Neuronal stem cell (in vitro differentiated cells): ENCODE measurements at places on chromosomes 7 and 10.

DNA sequence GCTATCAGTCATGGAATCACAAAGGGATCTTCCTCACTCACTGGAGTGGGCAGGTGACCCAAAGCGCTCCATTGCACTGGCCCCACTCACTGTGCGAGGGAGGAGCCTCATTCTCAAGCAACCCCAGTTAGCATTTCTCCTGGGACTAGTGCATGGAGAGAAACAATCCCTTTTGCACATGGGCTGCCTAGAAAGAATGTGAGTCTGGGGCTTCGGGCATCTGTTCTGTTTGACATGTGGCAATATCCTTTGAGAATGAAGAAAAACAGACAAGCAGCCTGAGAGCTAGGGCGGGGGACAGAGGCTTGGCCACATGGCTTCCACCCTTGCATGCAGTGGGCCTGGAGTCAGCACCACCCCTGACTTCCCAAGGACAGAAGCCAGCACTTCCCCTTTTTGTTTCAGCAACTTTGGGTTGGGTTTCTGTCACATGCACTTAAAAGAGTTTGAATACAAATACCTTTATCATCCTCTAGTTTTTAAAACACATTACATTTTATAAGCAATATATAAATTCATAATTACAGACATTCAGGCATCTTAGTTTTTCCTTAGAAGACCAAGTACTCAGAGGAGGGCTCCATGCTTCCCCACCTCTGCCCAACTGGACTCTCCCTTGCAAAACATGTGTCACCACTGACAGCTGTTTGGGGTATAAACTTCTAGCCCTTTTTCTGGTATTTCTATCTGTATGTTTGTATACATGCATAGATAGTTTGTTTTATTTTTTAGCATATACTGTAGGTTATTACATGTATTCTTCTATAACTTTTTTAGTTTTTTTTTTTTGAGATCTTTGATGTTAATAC is 73.8 kb downstream of the RBM20 start:
- H3K36me3 ChIP-seq = no peaks in the 10 kb centered on the region
- H3K4me3 ChIP-seq = no peak overlapping the region
- no peaks in the 10 kb centered on the region for H3K4me1 ChIP-seq
- H3K27me3 ChIP-seq = no peaks in the 10 kb centered on the region
- no peak overlapping the region for H3K27ac ChIP-seq

DNA sequence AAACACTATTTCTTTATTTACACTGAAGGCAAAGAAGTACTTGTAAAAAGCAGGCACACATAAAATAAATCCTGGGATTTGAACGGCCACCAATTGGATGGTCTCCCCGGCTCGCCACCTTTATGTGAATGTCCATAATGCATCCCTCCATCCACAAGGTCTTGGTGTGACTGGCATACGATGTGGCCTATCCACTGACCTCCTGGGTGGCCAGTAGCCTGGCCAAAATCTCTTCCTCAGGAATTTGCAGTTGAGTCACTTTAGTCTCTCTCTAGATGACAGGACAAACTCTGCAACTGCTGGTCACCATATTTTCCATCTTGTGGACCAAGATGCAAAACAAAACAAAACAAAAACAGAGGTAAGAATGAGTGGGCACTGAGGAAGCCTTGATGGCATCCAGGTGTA is 39.1 kb downstream of the CDK1 start:
- H3K4me3 ChIP-seq = no peak overlapping the region
- no peaks in the 10 kb centered on the region for H3K4me1 ChIP-seq
- H3K27ac ChIP-seq = no peak overlapping the region
- H3K27me3 ChIP-seq = no peaks in the 10 kb centered on the region

- H3K36me3 ChIP-seq = no peaks in the 10 kb centered on the region
- H3K4me3 ChIP-seq = no peak overlapping the region
- H3K27me3 ChIP-seq = no peaks in the 10 kb centered on the region
- peaks cover 2% of the 10 kb centered on the region for H3K4me1 ChIP-seq
These were observed 1.8 kb downstream of the LRRC17 start for GRCh38 chr7:102914585-102914984.

DNA sequence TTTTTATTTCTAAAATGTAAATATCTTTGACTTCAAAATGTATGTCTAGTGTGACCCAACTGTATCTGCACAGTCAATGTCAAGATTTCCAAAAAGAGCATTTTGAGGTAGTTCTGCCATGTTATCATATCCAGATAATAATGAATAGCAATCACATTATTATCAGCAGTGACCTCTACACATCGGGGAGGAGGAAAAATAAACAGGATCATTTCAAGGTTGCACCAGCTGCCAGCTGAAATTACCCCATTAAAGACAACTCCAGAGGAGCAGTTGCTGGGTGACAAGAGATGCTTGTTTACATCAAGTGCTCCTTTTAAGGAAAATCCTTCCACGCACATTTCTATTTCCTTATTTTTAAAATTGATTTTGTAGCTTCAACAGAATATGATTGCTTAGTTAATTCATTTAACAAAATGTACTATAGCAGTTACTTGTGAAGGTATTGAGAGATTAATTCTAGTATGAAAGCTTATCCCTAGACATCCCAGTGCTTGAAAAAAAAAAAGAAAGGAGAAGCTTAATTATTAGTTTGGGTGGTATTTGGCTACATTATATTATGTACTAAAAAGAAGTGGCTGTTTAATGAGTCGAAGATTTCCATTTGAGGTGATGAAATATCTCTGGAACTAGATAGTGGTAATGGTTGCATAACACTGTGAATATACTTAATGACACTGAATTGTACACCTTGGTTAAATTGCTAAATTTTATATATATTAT is 19.3 kb upstream of the SLC35G1 start:
- no peak for DNase-seq
- no peaks in the 10 kb centered on the region for H3K27me3 ChIP-seq
- H3K4me3 ChIP-seq = no peak overlapping the region
- H3K27ac ChIP-seq = no peak overlapping the region
- H3K36me3 ChIP-seq = no peaks in the 10 kb centered on the region

DNA sequence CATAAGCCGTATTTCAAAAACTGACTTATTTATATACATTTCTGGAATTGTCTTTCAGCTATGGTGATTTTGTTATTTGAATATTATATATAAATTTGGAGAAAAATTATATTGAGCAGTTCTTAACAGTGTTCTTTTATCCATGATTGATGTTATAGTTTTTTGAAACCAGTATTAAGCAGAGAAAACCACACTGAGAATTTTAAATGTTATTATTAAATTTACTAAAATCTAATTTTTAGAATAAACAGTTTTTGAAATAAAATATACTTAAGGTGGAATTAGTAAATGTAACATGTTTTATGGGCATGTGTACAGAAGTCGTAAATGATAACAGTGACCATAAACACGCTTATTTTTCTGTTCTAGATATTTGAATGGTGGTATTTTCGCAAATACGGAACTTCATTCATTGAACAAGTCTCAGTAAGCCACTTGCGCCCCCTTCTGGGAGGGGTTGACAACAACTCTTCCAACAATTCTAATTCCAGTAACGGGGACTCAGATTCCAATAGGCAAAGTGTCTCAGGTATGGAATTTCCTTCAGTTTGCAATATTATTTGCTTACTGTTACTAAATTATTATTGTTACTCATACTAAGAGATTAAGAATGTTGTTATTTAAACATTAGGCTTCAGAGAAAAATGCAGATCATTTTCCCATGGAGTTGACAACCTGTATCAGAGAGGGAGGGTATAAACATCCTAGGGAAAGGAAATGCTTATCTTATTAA is 166.1 kb downstream of the ST7 start:
- H3K4me3 ChIP-seq = no peak overlapping the region
- no peak overlapping the region for H3K27ac ChIP-seq
- H3K4me1 ChIP-seq = no peaks in the 10 kb centered on the region
- H3K27me3 ChIP-seq = no peaks in the 10 kb centered on the region
- DNase-seq = peak; percentile 79
- H3K36me3 ChIP-seq = no peaks in the 10 kb centered on the region

GRCh38 chr7:158266817-158267741 is 320.5 kb downstream of the PTPRN2 start:
- no peaks in the 10 kb centered on the region for H3K27me3 ChIP-seq
- no peak overlapping the region for H3K4me3 ChIP-seq
- H3K36me3 ChIP-seq = peaks cover 6% of the 10 kb centered on the region
- DNase-seq = no peak
- no peak overlapping the region for H3K27ac ChIP-seq
- H3K4me1 ChIP-seq = no peaks in the 10 kb centered on the region

DNA sequence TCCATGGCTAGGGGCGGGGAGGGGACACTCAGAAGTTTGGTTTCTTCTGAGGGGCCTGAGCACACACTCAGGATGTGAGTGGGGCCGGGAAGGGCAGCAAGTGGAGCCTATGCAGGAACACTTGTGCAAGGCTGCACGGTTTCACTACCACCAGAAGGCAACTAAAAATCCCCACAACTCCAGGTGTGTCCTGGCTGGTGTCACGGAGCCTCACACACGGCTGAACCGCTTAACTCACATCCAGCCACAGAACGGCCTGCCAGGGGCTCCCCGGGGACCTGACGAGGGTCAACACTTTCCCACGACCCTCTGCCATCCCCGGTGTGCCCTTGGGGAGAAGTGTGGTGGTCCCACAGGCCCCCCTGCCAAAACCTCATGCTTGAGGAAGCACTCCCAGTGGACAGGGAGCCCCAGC is 173.9 kb downstream of the ELFN1 start:
- H3K27me3 ChIP-seq = no peaks in the 10 kb centered on the region
- H3K4me3 ChIP-seq = no peak overlapping the region
- DNase-seq = no peak
- H3K4me1 ChIP-seq = peaks cover under 1% of the 10 kb centered on the region
- no peak overlapping the region for H3K27ac ChIP-seq

- H3K4me1 ChIP-seq = peaks cover 23% of the 10 kb centered on the region
- no peak for DNase-seq
- H3K27me3 ChIP-seq = peaks cover 67% of the 10 kb centered on the region
- H3K27ac ChIP-seq = no peak overlapping the region
- no peak overlapping the region for H3K4me3 ChIP-seq
- no peaks in the 10 kb centered on the region for H3K36me3 ChIP-seq
These were observed 11.3 kb downstream of the GPRIN2 start for GRCh38 chr10:46544989-46545791.

DNA sequence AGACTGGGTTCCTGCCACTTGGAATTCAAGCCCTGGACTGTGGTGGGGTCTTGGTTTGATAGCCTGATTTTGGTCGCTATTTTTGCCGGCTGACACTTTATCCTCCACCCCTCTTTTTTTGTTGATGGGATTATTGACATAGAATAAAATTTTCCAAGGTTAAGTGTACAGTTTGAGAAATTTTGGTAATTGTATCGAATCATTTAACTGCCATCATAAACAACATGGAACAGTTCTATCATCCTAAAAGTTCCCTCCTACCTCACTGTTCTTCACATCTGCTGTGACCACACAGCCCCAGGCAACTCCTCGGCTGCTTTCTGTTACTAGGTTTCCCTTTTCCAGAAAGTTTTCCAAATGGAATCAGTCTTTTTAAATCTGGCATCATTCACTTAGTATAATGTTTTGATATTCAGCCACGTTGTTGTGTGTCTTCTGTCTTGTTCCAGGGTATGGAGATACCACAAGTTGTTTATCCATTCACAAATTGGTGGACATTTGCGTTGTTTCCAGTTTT is 50.6 kb upstream of the STEAP1B start:
- H3K27ac ChIP-seq = no peak overlapping the region
- H3K27me3 ChIP-seq = peaks cover 4% of the 10 kb centered on the region
- H3K36me3 ChIP-seq = no peaks in the 10 kb centered on the region
- no peaks in the 10 kb centered on the region for H3K4me1 ChIP-seq

DNA sequence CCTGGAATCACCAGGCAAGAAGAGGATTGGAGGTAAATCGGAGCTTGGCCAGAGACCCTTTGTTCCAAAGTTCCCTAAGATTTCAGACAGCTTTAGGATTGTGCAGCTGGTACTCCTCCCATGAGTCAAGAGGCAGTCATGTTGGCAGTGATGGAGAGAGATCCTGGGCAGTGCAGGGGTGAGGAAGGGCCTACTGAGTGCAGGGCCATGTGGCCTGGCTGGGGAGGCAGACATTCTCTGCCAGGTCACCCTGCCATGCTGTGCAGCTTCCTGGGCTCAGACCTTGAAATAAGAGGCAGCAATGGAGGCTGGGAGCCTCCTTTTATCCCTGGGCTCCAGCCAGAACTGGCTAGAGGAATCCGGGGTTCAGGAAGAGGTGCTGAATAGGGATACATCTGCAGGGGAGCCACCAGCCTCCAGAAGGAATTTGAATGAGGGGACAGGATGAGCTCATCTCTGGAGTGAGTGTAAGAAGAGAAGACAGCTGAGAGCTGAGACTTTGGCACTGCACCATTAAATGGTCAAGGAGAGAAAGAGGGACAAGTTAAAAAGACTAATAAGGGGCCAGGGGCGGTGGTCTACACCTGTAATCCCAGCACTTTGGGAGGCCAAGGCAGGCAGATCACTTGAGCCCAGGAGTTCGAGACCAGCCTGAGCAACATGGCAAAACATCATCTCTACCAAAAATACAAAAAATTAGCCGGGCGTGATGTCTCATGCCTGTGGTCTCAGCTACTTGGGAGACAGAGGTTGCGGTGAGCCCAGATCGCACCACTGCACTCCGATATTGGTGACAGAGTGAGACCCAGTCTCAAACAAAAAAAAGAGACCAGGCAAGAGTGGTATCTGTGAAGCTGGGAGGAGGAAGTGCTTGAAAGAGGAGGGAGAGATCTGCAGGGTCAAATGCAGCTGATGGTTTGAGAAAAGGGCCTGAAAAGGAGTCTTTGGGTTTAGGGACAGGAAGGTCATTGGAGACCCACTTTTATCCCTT is 12.0 kb downstream of the SFTPD start:
- H3K27ac ChIP-seq = no peak overlapping the region
- H3K27me3 ChIP-seq = no peaks in the 10 kb centered on the region
- DNase-seq = no peak
- no peak overlapping the region for H3K4me3 ChIP-seq
- no peaks in the 10 kb centered on the region for H3K36me3 ChIP-seq

- DNase-seq = no peak
- H3K36me3 ChIP-seq = peaks cover 96% of the 10 kb centered on the region
- no peaks in the 10 kb centered on the region for H3K4me1 ChIP-seq
- H3K4me3 ChIP-seq = no peak overlapping the region
- no peak overlapping the region for H3K27ac ChIP-seq
These were observed 51.8 kb downstream of the ANLN start for GRCh38 chr7:36441344-36442022.

GRCh38 chr7:42765931-42766330 is 145.9 kb downstream of the C7orf25 start:
- no peak overlapping the region for H3K4me3 ChIP-seq
- no peaks in the 10 kb centered on the region for H3K27me3 ChIP-seq
- H3K27ac ChIP-seq = no peak overlapping the region
- H3K36me3 ChIP-seq = no peaks in the 10 kb centered on the region

DNA sequence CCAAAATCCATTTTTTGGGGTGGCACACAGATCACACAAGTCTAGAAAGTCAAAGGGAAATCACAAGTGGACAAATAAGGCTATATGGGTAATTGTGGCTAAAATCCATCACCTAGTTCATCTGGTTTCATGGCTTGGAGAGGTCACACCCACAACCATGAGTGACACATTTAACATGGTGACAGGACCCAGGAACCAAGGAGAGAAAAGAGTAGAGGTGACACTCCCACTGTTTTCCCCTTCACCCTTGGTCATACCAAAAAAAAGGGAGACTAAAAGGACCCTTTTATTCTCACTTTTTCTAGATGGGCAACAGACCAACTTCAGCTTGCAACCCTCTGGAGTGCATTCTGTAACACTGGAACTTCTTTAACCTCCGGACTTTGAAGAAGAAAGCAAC is 46.2 kb upstream of the ZNF107 start:
- H3K4me1 ChIP-seq = no peaks in the 10 kb centered on the region
- no peaks in the 10 kb centered on the region for H3K27me3 ChIP-seq
- H3K27ac ChIP-seq = no peak overlapping the region
- DNase-seq = no peak
